ENCODE measurements at places on chromosomes 7 and 10.

- DNase-seq: no peak
Observed at GRCh38 chr7:34453150-34453549, 204.9 kb upstream of the NPSR1 start.

- no peak for DNase-seq
Observed at GRCh38 chr7:137985253-137985896, 16.5 kb downstream of the CREB3L2 start.

- no peak for DNase-seq
Observed at GRCh38 chr7:136594739-136595144, 273.7 kb upstream of the CHRM2 start.

DNA sequence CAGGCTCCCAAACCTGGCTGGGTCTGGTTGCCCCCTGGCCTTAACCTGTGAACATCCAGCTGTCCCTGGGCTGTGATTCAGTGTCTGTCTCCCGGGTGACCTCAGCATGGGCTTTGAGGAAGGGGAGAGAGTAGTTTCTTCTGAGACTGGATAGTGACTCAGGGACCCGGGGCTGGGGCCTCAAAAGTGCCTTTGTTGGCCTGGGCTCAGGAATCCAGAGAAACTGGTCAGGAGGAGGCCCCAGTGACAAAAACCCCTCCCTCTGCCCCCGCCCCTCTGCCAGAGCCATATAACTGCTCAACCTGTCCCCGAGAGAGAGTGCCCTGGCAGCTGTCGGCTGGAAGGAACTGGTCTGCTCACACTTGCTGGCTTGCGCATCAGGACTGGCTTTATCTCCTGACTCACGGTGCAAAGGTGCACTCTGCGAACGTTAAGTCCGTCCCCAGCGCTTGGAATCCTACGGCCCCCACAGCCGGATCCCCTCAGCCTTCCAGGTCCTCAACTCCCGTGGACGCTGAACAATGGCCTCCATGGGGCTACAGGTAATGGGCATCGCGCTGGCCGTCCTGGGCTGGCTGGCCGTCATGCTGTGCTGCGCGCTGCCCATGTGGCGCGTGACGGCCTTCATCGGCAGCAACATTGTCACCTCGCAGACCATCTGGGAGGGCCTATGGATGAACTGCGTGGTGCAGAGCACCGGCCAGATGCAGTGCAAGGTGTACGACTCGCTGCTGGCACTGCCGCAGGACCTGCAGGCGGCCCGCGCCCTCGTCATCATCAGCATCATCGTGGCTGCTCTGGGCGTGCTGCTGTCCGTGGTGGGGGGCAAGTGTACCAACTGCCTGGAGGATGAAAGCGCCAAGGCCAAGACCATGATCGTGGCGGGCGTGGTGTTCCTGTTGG lies at the start of gene CLDN4:
CLDN4 (plus strand) TSS at position 316 of the 903 bp plus-strand sequence; CDS start at position 522, 206 bp downstream.
- DNase-seq: no peak

GRCh38 chr10:788796-789748 lies 99.6 kb upstream of the DIP2C start:
- peak; percentile 70 for DNase-seq

- no peak for DNase-seq
Observed at GRCh38 chr10:43124574-43125273, 13.5 kb upstream of the CSGALNACT2 start.

- no peak for DNase-seq
Observed at GRCh38 chr10:36111676-36112075, 469.6 kb upstream of the FZD8 start.

- no peak for DNase-seq
Observed at GRCh38 chr7:106247841-106248240, 36.9 kb downstream of the NAMPT start.

DNA sequence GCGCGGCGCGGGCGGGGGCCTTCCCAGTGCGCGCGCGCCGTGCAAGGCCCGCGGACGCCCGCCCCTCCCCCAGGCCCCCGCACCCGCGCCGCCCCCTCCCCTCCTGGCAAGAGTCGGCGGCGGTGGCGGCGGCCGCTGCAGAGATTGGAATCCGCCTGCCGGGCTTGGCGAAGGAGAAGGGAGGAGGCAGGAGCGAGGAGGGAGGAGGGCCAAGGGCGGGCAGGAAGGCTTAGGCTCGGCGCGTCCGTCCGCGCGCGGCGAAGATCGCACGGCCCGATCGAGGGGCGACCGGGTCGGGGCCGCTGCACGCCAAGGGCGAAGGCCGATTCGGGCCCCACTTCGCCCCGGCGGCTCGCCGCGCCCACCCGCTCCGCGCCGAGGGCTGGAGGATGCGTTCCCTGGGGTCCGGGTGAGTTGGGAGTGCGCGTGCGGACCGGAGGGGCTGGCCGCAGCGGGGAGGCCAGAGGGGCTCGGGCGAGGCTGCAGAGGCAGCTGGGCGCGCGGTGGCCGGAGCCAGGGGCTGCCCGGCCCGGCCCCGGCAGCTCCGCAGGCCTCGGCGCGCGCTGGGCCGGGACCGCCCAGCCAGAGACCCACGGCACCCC lies at the start of gene BMPR1A:
BMPR1A (plus strand) TSS at position 109 of the 602 bp plus-strand sequence. CDS start 119,400 bp downstream, outside the sequence.
- no peak for DNase-seq

GRCh38 chr7:137482466-137482865 lies 138.9 kb upstream of the PTN start:
- DNase-seq: no peak

- no peak for DNase-seq
Observed at GRCh38 chr7:156820445-156821063, 72.4 kb downstream of the LMBR1 start.

GRCh38 chr7:3037259-3037658 lies 6.4 kb downstream of the CARD11 start:
- no peak for DNase-seq

- DNase-seq: no peak
Observed at GRCh38 chr10:91684841-91685240, 52.0 kb upstream of the PPP1R3C start.

DNA sequence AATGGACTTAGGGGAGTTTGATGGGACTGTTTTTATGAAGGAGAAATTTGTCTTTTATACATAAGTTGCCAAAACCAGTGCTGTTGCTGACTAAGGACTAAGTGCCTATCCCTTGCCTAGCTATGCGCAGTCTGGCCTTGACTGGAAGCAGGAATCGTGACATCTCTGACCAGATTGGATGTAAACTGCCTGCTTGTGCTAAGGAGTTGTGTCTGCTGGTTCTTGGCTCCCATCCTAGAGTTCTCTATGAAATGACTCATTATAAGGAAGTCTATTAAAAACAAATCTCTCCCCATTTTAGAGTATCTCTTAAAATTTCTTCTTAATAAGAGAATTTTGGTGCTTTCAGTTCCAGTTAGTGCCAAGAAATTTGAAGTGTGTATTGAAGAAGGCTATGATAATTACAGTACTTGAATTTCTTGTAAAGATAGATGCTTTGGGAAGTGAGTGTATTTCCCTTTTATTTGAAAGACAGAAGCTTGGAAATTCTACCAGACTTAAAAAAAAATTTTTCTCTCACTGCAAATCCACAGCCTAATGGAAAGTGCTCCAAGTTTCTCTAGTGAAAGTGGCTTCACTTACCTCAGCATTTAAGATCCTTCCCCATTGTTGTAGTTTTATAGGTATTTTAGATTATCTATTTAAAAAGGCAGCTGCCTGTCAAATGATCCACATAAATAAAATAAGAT lies 77.6 kb downstream of the BICC1 start:
- DNase-seq: no peak

DNA sequence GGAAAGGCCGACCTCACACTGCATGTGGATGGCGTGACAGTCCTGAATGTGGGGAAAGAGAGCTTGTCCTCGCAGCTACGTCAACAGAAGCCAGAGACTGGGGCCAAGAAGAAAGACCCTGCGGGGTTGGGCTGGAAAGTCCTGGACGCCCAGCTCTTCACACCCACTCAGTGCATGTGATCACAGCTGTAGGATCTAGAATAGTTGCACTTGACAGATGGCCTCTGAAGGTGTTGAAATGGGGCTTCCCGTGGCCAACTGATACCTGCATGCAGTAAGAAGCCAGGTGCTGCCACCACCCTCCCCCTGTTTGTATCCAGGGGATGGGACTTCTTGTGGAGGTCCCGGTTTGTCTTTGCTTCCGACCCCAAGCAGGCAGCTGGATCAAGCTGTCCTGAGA lies 34.1 kb upstream of the OCM2 start:
- DNase-seq: no peak

- no peak for DNase-seq
Observed at GRCh38 chr10:119801998-119802538, 70.6 kb downstream of the MCMBP start.

- no peak for DNase-seq
Observed at GRCh38 chr7:132087421-132087820, 488.8 kb downstream of the PLXNA4 start.

DNA sequence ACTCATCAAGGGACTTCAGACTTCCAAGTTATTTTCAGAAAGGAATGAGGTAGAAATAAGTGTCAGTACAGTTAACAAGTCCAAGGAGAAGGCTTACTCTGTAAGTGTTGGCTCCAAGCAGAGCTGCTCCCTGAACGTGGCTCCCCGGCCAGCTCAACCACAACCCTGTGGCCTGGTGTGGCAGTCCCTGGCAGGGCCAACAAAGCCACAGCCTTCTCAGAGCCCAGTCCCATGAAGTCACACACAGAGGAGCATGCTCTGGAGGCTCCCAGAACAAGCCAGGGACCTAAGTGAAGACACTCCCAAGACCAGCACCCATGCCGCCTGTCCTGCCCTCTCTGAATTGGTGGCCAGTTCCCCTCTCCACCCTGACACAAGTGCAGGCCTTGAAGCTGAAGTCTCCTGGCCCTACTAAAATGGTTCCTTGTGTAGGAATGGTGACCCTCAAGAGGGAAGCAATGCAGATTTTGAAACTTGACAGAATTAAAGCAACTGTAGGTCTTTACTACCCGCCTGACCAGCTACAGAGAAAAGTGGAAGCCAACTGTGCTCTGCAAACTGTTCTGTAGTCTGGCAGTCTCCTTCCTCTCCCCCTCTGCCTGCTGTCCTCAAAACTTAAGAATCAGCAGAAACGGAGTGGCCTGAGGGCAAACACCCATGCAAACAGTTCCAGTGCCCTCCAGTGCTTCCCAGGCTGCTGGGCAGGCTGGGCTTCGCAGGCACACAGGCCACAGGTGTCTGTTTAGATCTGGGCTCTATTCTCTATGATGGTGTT lies 51.1 kb downstream of the NOD1 start:
- DNase-seq: no peak

DNA sequence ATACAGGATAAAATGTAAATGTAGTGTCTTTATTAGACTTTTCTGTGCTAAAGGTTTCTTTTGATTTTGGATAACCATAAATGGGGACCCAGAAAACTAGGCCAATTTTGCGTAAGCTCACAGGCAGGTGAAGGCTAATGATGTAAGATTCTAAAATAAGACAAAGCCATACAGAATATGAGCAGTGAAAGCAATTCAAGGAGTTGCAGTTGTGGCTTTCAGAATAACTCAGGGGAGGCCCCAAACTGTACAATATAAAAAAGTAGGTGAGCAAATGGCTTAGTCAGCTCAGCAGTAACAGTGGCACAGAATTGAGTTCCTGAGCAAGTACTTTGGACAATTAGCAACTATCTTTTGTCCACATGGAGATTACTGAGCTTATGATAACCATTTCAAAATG lies 81.7 kb upstream of the NRP1 start:
- no peak for DNase-seq

- DNase-seq: peak; percentile 7
Observed at GRCh38 chr7:17706734-17707133, 233.6 kb downstream of the SNX13 start.

- no peak for DNase-seq
Observed at GRCh38 chr7:158129037-158130022, 458.3 kb downstream of the PTPRN2 start.

GRCh38 chr10:76788452-76788811 lies 849.2 kb downstream of the KCNMA1 start:
- no peak for DNase-seq

DNA sequence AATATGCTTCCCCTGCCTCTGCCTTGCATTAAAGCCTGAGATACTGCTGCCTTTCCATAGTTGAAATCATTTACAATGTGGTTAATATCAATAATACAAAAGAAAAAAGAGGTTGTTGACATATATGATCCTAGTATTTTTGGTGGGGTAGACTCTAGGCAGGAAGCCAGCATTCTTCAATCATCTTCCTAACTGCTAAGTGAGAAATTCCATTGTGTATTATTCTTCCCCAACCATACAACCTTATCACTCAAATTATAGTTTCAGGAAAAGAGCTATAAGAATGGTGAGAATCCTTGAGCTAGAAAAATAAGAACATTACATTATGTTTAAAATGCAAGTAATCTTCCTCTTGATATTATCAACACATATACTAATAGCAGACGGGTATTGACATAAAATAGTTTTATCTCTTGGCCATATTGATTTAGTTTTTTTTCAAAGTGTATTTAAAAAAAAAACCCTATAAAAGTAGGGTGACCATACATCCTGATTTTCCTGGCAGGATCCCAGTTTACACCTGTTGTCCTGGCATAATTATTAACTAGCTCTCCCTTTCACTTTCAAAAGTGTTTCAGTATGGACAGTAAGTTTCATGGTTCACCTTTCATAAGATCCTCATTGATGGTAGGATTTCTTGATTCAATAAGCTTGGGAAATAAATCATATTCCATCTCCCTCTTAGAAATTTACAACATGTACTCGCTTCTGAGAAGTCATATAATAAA lies 33.4 kb upstream of the WASL start:
- no peak for DNase-seq

DNA sequence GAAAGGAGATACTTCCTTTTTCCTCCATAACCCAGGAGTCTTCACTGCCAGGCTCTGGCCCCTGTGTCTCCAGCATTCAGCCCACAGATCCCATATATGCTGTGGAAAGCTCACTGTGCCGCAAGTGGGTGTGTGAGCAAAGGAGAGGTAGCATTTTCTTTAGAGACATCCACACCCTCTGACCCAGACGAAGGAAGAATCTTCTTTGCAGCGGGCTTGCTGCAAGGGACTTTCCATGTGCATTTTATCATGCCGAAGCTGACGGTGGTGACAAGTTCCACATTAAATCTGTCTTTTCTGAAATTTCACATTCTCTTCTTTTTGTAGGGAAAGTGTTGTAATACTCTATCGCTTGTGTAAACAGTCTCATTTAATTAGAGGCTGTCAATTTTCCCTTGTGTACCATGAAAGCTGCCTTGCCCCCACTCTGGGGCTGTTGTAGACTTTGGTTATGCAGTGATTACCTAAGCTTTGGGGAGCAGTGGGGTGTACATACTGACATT lies 409.5 kb downstream of the SUGCT start:
- DNase-seq: no peak

Data from hippocampal formation (tissue), 2 donors.